ENCODE measurements at places on chromosomes 12 and 14.

DNA sequence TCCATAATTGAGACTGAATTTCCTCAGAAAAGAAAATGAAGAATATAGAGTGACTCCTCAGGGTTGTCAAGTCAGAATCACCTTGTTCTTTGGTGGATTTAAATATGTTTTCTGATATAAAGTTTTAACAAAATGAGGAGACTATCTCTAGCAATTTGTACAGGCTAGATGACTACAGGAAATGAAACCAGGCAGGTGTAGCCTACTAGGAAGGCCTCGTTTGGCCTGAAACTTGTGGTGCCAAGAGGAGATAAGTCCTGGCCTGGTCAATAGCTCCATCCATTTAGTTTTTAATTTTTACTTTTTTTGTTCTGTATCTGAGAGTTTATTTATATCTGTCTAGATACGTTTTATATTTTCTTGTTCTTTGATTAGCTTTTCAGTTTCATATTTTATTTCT lies 41.5 kb downstream of the SNAPC1 start:
- DNase-seq = no peak

DNA sequence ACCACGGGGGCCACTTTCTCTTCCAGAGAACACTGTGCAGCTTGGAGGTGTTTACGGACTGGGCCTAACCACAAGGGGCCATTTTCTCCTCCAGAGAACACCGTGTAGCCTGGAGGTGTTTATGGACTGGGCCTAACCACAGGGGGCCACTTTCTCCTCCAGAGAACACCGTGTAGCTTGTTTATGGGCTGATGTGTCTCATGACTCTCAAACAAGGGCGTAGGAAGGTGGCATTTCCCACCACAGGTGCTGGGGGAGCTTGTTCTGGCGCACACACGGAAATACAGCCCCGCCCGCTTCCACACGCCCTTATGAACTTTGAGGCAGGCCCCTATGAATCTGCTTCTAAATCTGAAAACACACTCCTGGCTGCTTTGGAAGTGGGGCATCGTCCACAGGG lies 174.6 kb upstream of the SFSWAP start:
- DNase-seq = no peak

DNA sequence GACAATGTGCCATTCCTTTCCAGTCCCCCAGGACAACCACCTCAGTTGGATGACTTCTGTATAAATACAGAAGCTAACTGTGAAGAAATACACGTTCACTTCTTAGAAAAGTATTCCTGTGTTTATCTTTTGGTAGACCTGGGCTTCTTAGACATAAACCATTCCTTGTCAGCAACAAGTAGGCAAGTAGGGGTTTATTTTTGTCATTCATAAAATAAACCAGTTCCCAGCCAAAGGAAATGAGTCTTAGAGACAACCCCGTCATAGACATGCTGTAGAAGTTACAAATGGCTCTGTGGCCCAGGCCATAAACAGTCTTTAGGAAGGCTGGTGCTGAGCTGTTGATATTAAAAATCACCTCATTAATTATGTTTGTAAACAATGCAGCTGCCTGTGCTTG lies 243.2 kb downstream of the SPTSSA start:
- no peak for DNase-seq

DNA sequence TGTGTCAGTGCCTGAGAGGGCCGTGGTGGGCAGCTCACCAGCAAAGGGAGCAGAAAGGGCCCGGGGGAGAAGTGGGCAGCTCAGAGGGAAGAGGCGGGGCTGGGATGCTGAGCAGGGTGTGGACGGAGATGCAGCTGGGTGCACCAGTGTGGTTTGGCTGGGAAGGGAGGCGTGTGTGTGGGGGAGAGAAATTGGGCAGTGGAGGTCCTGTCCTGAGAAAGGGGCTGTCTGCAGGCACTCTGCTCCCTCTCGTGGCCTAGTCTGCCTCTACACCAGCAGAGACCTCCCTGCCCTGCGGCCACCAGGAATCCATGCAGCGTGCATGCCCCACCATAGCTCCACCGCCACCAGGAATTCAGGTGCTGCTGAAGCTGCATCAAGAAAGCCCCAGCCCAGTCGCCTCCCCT lies 6.4 kb downstream of the TMEM121 start:
- peak; percentile 86 for DNase-seq

DNA sequence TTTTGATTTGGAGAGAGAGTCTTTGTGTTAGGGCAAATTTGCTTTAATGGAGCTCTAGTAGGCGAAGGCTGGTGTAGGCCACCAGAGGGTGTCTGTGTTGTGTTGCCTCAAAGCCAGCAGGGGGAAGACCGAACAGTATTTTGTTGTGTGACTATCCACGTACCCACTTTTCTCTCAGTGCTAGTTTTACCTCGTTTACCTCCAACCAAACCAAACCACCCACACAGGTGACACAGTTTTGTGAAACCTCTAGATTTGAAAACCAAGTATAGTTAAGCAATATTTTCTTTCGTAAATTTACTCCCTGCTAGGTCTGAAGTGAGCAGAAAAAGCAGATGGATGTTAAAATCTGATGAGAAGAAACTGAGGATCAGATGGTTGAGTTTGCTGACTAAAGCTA lies 36.3 kb upstream of the NPFF start:
- no peak for DNase-seq

- peak; percentile 81 for DNase-seq
These were observed 370.4 kb downstream of the ALG10 start for GRCh38 chr12:34392741-34393085.

DNA sequence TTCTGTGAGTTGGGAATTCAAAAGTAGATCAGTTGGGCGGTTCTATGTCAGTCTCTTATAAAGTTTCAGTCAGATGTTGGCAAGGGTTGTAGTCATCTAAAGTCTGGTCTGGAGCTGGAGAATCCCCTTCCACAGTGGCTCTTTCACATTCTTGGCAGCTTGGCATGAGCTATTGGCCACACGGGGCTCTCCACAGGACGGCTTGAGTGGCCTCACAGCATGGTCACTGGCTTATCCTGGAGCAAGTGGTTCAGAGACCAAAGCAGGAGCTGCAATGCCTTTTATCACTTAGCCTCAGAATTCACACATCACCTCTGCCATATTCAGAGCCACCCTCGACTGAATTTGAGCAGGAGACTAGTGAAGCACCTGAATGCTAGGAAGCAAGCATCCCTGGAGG lies 7.1 kb upstream of the KICS2 start:
- DNase-seq = no peak

DNA sequence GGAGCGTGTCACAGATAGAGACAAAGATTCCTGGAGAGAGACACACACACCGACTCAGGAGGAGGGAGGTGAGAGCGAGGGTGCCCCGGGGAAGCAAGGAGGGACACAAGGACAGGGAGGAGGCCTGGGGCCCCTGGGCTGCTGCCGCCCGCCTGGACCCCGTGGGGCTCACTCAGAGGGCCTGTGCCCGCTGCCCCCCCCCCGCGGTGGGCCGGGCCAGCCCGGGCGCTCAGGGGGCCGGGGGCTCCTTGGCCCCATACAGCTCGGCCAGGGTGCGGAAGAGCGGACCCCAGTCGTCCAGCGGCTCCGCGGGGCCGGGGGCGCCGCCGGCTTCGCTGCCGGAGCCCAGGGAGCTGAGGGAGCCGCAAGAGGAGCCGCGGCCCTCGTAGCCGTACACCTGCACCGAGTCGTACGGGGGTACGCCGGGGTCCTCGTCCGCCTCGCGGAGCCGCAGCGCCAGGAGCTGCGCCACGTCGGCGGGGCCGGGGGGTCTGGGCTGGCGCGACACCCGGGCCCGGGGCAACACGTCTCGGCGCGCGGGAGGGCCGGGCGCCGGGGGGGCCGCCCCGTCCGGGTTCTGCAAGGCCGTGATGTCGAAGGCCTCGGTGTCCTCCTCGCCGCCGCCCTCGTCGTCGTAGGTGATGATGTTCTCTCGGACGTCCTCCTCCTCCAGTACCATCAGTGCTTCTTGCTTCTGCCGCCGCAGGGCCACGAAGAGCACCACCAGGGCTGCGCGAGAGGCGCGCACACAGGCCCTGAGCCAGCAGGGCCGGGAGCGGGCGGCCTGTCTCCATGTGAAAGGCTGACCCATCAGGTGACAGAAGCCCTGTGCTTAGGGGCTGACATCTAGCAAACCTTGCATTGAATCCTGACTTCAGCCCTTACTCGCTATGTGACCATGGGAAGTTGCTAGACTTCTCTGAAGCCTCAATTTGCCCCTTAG lies 6.0 kb downstream of the PSMB11 start:
- no peak for DNase-seq

DNA sequence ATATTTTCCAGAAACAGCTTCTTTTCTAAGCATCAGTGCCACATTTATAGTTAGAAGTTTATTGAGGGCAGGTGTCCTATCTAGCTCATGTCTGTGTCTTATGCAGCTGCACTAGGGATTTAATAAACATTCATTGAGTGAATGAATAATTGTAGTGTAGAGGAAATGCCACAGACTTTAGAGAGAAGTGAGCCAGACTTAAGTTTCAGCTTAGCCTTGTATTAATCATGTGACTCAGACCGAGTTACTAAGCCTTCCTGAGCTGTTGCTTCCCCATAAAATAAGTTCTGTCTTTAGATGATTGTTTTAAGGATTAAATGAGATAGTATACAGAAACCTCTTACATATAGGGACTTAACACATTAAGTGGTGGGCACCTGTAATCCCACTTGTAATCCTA lies 236.1 kb upstream of the DDHD1 start:
- no peak for DNase-seq

- DNase-seq = no peak
These were observed at the start of gene PFKM for GRCh38 chr12:48119078-48119833. Gene PFKM, plus strand, starts transcription at chr12:48119364. Its CDS starts 3,411 bp downstream, at chr12:48122775.

- DNase-seq = no peak
These were observed 1160.2 kb downstream of the TMEM121 start for GRCh38 chr14:106686533-106686932.

GRCh38 chr12:13197032-13197431 lies 506 bp downstream of the EMP1 start:
- no peak for DNase-seq

- DNase-seq = no peak
These were observed 31.2 kb upstream of the KCNH5 start for GRCh38 chr14:63076488-63076887.

DNA sequence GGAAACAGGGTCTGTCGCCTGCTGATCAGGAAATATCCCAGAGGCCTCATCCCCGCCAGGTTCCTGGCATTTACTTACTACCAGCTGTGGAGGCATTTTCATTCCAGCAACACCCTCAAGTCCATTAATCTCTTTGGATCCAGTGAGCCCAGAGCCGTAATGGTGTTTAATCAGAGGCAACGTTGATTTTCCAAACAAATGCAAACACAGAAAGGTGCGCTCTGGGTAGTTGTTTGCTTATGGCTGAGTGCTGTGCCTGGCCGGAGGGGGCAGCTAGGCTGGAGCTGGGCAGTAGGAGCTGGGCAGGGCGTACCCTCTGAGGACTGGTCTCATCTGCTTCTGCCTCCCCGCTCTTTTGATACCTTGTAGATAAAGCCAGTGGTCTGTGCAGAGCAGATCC lies 110.6 kb downstream of the ADCK1 start:
- no peak for DNase-seq

- no peak for DNase-seq
These were observed 8.3 kb upstream of the TMEM106C start for GRCh38 chr12:47955059-47955458.

GRCh38 chr12:54370171-54370730 lies 6.0 kb upstream of the GPR84 start:
- no peak for DNase-seq

DNA sequence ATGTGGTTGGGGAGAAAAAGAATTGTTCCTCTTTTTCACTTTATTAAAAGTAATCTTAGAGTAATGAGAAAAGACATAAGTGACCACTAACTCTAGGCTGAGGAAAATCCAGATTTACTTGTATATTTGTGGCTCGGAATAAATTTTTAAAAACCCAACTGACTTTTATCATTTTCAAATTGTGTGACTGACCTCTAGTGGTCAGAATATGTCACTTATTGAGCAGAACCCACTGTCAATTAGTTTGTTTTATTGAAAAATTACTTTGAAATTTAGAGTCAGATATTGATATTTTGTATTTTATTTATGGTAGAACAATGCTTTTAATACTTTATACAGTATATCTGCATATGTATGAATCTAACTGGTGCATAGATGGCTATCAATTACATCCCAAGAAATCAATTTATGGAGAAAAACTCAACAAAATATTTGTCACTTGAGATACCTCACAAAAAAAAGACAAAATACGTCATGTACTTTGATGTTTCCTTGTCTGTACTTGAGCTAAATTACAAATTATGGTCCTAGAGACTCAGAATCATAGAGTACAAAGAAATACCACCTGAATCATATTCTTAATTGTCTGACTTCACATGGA lies 229.4 kb downstream of the CNTN1 start:
- DNase-seq = no peak

GRCh38 chr14:91078095-91078737 lies 17.8 kb upstream of the RPS6KA5 start:
- no peak for DNase-seq

DNA sequence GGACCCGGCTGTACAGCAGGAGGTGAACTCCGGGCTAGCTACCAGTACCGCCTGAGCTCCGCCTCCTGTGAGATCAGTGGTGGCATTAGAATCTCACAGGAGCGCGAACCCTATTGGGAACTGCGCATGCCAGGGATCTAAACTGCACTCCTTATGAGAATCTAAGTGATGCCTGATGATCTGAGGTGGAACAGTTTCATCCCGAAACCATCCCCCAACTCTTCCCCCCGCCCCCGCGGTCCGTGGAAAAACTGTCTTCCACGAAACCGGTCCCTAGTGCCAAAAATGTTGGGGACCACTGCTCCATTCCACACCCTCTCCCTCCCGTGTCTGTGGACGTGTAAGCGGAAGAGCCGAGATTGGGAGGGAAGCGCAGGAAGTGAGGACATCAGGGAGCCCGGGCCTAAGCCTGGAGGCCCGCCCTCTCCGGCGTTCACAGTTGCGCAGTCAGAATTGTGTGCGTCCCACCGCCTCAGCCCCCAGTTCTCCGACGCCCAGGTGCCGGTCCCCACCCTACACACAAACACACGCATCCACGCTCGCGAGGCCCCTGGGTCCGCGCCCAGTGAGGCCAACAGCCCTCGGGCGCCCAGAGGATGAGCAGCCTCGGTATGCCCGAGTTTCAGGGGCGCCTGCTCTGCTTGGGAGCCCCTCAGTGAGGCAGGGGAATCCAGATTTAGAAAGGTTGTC lies 1.8 kb upstream of the RNASE4 start:
- DNase-seq = peak; percentile 95

DNA sequence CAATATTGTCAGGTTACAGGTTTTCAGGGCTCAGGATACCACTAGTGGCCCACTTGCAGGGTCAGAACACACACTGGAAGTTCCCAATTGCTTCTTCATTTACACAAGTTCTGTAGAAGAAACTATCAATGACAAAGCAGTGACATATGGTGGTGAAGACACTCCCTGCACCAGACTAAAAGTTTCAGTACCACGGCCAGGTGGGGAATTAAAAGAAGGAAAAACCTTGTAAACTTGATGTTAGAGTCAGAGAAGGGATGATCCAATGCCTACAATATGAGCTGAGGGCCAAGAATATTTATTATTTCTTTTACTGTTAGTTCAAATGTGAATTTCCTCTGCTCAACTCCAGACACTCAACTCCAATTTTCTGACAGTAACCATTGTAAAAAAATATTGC lies 31.8 kb upstream of the CHST11 start:
- DNase-seq = no peak

DNA sequence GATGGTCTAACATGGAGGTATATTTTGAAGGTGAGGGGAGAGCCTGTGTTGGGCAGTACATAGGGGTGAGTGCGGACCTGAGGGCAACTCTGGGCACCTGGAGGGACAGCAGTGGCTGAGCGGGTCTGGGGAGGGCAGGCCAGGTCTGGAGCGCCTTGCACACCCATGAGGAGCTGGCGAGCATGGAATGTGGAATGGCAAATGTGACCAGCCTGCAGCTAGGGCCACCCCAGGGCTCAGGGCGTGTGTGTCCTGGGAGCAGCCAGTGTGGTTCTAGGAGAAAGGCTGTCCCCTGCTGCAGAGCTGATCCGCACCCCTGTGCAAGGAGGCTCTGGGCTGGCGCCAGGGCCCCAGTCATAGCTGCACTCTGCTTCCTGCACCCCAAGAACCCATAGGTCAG lies 24.5 kb downstream of the BCL7A start:
- no peak for DNase-seq
